Foreskin keratinocyte (primary cell): ENCODE measurements at places on chromosomes 12 and 14. TPM values are rescaled to one million over a fixed set of nuclear protein-coding genes. Genes with fewer than 3 reads are reported as not detected.

Gene GLT1D1
- not detected in 2 replicates for polyA plus RNA-seq

GRCh38 chr14:37428954-37429353 lies 166.1 kb downstream of the FOXA1 start:
- peak; percentile 56 for DNase-seq

- no peak for DNase-seq
These were observed 10.8 kb downstream of the ARHGAP5 start for GRCh38 chr14:32087907-32088306.

DNA sequence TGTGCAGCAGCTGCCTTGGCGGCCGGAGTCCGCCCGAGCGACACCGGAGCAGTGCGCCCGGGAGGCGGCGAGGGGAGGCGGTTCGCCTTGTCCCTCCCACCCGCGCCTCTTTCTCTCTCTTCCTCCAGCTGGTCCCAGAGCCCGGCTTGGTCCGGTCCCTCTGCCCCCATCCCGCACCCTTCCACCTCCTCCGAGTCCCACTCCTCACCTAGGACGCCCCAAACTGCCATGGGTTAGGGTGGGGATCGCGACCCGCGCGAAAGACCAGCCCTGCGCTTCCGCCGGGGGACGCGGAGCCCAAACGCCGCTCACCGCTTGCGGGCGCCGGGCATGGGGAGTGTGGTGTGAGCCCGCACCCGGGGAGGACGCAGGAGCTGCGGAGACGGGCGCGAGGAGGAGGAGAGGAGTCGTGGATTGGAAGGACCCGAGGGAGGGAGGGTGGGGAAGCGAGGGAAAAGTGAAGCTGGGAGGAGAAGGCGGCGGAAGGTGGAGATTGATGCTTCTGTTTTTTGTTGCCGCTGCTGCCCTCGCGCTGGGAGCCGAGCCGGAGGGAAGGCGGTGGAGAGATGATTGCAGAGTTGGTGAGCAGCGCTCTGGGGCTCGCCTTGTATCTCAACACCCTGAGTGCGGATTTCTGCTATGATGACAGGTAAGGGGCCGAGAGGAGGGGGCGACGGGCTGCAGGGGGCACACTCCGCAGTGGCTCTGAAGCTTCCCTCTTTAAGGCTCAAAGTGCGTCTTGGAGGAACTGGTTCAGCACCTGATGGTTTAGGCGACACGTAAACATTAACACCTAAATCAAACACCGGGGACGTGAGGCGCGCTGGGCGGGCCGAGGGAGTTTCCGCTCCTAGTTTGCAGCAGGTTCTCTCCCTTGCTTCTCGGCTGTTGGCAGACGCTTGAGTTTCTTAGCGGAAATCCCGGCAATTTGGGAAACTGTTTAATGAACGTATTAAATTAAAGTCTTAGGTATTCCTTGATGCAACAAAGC lies 610 bp downstream of the TMTC2 start:
- peak; percentile 59 for DNase-seq

GRCh38 chr14:67242168-67242420 lies 859 bp downstream of the PALS1 start:
- no peak for DNase-seq

DNA sequence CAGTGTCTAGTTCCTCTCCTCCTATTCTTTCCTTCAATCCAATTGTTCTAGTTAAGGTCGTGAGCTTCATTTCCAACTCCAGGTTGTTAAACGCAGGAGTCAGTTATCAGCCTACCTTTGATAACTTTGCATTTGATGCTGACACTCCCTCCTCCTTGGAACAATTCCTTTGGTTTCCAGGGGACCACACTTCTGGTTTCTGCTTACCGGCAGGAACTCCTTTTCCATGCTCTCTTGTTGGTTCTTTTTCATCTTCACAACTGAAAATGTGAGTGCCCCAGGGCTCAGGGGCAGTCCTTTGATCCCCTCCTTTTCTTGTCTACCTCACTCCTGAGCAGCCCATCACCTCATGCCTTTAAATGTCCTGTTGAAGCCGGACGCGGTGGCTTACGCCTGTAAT lies 5.0 kb downstream of the EEF1AKMT3 start:
- DNase-seq = no peak

- no peak for DNase-seq
These were observed 79.7 kb downstream of the SPTB start for GRCh38 chr14:64800000-64800399.

- no peak for DNase-seq
These were observed 41.2 kb downstream of the BEGAIN start for GRCh38 chr14:100546051-100546443.

- DNase-seq = no peak
These were observed 99.9 kb downstream of the PHETA1 start for GRCh38 chr12:111268738-111269572.

Gene CBLN3
- polyA plus RNA-seq = 0.47 and 1.3 TPM in 2 replicates

DNA sequence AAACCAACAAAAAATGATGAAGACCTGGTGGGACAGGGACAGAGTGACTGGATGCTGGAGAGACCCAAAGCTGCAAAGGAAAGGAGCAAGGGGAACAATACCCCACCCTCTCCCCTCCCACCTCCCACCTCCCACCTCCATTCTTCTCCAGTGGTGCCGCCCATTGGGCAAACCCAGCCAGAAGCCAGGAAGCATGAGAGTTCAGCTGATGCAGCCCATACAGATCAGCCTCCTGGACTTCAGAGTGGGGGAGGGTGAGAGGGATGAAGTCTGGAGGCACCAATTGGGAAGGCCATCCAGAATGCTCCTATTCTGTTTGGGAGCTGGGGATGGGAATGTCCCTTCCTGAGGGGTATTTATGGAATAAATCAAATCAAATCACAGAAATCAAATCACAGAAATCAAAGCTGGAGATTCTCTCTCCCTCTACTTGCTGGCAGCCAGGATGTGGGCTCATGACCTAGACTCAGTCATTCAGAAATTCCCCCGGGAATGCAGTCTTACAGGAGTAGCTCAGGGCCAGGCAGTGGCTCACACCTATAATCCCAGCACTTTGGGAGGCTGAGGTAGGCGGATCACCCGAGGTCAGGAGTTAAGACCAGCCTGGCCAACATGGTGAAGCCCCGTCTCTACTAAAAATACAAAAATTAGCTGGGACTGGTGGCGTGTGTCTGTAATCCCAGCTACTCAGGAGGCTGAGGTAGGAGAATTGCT lies 31.1 kb downstream of the IRF2BPL start:
- peak; percentile 46 for DNase-seq

DNA sequence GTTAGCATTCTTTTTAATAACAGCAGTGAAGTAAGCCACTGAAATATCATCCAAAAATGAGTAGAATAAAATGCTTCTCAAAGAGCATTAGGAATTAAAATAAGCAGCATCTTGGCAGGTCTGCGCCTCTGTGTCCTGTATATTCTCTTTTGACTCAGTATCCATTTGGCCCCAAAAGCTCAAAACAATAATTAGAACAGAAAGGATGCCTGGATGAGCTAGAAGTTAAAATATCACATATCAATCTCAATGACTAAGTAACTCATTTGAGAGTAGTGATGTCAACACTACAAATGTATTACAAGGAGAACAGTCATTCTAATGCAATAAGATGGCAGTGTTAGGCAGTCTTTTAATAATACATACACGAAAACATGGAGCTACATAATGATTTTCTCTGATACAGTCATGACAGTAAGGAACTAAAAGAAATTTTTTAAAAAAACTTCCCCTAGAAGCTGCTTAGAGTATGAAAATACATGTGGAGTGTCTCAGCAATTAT lies 160.9 kb upstream of the ABCD2 start:
- DNase-seq = no peak

GRCh38 chr12:46915082-46915481 lies 89.3 kb upstream of the SLC38A4 start:
- no peak for DNase-seq

DNA sequence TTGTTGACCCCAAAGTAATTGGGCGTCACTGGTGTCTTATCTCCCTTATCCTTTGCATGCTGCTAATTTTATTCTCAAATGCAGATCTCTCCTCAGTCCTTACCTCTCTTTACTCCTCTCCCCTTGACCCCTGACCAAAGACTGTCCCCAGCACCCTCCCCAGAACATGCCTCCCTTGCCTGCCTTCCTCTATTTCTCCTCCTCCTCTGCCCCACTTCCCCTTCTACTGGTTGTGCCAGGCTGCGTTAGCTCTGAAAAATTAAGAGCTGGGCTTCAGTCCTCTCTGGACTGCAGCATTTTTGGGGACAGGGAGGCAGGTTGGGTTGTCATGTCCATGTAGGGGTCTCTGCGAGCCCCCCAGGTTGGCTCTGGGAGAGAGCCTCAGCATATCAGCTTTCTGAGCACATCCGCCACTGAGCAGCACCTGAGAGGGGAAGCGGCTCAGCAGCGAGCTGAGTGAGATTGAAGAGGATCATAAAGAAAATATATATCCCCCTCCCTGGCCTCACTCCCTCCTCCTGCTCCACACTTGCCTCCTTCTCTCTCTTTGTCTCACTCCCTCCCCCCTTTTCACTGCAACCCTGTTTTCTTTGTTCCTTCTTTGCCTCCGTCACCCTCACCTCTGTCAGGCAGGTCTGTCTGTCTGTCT lies 6.4 kb upstream of the CISTR start:
- DNase-seq = no peak
